Mammary epithelial cell (primary cell): ENCODE measurements at places on chromosomes 2 and 18. TPM values are rescaled to one million over a fixed set of nuclear protein-coding genes. Genes with fewer than 3 reads are reported as not detected.

DNA sequence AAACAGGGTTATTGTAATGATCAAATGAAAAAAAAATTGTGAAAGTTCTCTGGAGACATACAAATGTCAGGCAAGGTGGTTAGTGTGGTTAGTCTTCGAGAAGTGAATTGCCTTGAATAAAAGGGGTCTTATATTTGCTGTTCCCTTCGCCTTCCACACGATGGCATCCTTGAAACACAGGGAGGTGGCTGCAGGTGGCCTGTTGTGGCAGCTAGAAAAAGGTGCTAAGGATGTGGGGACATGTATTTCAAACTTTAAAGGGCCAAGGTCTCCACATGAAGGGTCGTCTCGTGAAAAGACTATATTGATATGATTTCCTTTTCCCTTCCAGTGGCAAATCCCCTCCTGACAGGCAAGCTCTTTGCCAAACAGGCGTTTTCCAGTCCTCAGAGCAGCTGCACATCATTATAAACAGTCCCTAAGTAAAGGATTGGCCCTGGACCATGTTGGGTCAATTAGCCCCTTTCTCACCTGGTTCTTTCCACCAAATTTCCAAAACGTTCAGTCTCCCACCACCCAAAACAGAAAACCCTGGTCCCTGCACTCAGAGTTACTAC, 68.5 kb downstream of the COPS8 start:
- DNase-seq: peak; percentile 37

DNA sequence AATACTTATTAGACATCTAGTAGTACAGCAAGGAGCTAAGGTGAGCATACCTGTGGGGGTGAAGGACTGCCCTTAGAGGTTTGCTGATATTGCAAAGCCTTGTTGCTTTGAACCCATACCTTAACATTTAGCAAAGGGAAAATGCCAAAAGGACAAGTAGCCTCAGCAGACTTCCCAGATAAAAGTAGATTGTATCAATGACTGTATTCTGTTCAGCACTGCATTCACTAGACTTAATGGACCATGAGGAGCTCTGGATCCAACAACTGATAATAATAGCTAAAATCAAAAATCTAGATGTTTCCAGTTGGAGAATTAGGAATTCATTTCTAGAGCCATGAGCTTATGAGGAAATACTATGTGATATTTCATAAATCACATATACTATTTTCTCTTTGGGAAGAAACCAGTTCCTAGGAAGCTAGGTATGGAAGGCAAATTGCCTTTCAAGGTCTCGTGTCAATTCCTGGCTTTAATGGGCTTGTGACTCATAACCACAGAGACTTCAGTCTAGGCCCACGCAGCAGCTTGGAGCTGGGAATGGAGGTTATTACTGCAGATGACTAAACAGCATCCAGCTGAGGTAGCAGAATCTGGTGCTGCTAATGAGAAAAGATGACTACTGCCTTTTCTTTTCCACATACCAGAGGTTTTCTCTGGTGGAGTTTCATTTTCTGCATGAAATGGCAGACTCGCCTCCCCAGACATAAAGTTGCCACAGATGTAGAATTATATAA, 191.2 kb upstream of the NABP1 start:
- DNase-seq: peak; percentile 98

DNA sequence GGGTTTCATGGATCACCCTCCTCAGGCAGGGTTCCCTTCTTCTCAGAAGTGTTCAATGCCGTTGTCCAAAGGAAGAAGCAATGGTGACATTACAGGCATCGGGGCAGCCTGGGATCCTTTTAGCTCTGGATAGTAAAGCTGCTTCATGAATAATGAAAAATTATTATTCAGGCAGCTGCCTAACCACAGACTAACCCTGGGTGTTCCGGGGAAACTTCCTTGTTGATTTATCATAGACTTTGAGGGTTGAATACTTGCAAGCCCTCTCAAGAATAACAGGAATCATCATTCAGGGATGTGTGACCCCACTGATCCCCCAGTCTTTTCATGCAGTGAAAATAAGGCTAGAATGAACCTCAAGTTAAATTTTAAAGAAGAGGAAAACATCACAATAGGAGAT, 419.4 kb downstream of the MEIS1 start:
- DNase-seq: no peak

DNA sequence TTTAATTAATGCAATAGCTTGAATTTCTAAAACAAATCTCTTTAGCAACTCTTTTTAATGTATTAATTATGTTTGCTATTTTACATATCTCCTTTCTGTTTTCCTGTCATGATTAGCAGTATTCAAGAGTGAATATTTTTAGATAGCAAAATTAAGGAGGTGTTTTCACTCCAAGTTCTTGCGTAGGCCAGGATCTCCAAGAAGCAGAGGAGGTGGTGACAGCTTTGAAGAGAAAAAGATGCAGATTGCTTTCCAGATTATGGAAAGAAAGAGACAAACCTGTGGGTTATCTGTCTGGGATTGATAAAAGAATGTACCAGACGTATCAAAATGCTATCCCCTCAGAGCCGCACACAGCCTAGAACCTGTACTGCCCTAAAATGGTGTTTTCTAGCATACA, 163.5 kb upstream of the FAM98A start:
- no peak for DNase-seq

DNA sequence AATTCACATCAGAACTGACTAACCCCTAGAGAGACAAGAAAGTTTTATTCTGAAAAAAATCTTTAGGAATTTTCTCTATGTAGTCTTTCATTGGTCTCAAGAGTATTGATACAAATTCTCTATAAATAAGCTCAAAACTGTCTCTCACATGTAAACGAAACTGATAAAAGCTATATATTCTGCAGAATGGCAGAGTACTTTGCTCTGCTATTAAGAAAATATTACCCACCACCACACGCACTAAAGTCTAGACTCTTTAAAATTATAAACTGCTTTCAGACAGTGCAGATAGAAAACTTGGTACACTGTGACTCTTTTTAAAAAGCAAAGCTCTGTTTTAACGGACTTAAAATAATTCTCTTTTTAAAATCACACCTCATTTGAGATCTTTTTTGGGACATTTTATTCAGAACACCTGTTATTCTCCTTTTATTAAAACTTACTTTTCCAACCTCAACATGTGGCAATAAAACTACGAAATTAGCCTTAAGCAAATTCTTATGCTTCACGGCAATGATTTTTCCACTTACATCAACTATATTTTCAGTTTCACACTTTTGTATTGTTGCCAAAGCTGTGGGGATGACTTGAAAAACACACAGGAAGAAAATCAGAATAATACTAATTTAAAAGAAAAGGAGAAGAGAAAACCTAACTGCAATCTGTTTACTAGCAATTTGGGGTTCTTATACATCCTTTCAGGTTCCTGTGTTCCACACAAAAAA, 58.0 kb downstream of the CCDC88A start:
- no peak for DNase-seq

DNA sequence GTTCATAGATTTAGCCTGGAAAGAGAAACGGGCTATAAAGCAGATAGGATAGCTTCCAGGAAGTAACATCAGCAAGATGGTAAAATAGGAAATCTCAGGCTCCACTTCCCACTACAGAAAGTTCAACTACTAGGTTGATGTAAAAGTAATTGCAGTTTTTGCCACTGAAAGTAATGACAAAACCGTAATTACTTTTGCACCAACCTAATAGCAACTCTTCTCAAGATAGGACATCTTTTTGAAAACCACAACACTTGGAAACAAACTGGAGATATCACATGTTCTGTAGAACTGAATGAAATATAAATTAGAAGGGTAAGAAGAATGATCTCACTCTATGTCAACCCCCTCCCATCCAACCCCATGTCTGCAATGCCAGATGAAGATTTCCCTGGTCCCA, 1154.3 kb downstream of the BCL11A start:
- no peak for DNase-seq

DNA sequence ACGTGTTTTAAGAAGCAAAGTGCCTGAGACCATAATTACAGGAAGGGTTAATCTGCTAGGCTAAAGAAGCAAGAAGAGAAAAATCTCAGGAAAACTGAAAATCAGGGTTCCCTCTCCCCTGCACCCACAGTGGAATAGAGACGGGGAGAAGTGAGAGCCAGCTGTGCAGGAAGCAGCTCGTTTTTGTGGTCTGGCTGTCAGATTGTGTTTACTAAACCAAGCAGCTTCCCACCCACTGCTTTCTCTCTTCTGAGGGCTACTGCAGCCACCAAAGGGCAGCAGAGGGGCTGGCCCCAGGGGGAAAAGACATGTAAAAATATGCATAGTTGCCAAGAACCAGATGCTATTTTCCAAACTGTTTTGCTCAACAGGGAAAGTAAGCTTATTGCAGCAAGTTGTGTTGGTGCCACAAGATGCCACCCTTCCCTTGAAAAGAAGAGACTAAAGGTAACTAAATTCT, 72.6 kb upstream of the THUMPD2 start:
- peak; percentile 18 for DNase-seq

Gene PCARE
- not detected in 2 replicates for total RNA-seq

Gene ALPI
- not detected in 2 replicates for total RNA-seq

Gene RAMP1
- total RNA-seq: 3.7 TPM
